NCI-H460 (cell line): ENCODE measurements at places on chromosomes 2 and 18. TPM values are rescaled to one million over a fixed set of nuclear protein-coding genes. Genes with fewer than 3 reads are reported as not detected.

GRCh38 chr2:96233880-96234316 lies 25.3 kb upstream of the STARD7 start:
- DNase-seq = no peak

DNA sequence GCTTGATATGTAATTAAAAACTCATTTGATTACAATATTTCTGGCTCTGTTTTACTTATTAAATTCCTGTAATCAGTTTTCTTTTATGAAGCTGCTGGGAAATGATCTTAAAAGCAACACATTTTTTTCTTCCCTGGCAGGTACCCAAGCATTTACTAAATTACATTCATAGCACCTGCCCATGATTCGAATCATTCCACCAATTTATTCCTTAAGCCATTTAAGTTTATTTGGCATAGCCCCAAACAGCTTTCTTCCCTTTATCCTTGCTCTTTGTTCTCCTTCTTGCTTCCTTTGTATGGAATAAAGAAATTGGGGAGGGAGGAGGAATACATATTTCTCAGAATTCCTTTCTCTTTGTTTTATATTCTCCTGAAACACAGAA lies 241.3 kb downstream of the AGPS start:
- DNase-seq = no peak

GRCh38 chr2:95707837-95708236 lies 116.0 kb downstream of the TRIM43 start:
- no peak for DNase-seq

GRCh38 chr2:19579461-19579860 lies 221.0 kb upstream of the OSR1 start:
- DNase-seq = no peak

GRCh38 chr2:48341551-48342133 lies 188.3 kb upstream of the STON1 start:
- no peak for DNase-seq

- peak; percentile 41 for DNase-seq
These were observed 66.1 kb upstream of the NXPH2 start for GRCh38 chr2:138846216-138846821.

DNA sequence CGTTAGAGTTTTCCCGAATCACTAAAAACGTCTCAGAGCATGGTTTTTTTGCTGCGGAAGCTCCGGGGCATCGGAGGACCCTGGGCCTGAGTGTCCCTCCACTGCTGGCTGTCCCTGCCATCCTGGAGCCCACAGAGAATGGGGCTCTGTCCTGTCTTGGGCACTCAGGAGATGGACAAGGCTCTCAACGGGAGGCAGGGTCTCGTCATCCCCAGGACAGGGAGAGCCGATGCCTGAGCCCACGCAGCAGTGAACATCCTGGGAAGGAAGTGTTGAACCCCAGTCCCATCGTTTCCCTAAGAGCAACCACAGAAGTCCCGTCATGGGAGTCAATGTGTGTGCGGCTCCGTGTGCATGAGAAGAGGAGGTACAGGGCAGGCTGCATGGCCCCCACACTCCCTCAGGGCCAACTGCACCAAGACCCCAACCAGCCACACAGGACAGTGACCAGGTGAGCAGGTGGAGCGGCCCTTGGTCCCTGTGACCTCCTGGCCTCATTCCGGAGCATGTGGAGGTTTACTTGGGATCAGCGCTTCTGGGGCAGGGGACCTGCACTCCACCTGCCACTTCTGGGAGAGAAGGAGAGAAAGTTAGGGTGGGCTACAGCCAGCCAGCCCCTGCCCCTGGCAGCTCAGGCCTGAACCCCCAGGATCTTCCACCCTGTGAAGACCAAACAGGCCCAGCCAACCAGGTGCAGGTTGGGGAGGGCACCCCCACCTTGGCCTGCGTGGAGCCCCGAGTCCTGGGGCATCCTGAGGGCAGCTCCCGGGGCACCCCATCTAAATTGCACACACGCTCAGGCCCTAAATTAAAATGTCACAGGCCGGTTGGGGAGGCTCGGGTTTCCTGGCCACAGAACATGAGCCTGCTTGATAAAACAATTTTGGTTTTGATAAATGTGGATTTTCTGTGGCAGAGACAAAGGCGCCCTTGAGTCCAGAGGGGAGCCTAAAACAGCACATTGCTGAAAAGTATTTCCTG lies 3.1 kb upstream of the SNED1 start:
- DNase-seq = no peak

Gene GYPC
- 0.15 TPM in 1 of 2 replicates, not detected in the other for total RNA-seq

Gene SH2D6
- total RNA-seq = 0.45 and 0.87 TPM in 2 replicates
